ENCODE measurements at places on chromosomes 5 and 9.

GRCh38 chr5:139457241-139457640, 5.3 kb downstream of the ECSCR start:
- no peak for DNase-seq

DNA sequence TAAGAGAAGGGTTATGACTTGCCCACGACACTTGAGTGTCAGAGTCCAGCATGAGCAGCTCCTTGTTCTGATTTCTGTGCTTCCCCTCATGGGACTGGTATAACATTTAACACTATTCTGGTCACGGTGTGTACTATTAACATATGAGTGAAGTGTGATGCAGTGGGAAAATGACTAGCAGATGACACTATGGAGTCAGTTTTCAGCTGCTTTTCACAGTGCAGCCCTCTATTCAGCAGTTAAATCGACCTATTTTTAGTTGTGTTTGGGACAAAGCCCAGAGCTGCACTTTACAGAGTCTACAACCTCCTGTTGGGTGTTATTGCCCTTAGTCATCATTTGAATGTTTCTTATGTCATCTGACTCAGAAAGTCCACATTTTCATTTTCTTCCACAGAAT, 59.1 kb downstream of the CHSY3 start:
- DNase-seq = peak; percentile 68

DNA sequence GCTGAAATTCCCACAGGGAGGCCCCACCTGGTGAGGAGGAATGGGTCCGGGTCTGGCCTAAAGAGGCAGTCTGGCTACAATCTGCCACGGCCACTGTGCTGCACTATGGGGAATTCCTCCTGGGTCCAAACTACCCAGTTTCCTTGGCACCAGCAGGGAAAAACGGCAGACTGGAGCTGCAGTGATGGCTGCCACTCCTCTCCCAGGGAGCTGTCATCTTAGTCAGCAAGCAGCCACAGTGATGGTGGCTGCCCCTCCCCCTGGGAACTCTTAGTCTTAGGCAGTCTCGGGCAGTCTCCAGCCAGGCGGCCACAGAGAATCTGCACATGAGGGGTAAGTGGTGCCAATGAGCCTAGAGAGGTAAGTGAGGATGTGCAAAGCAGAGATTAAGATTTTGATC, 205.8 kb downstream of the TMEM38B start:
- DNase-seq = no peak

GRCh38 chr5:123752552-123753179, 240.7 kb downstream of the CSNK1G3 start:
- DNase-seq = peak; percentile 51

- DNase-seq = no peak
These were observed 318.8 kb downstream of the FAM170A start for GRCh38 chr5:119948162-119948561.

Data from muscle of leg (tissue), 16 donors.